ENCODE measurements at places on chromosomes 16 and 17. TPM values are rescaled to one million over a fixed set of nuclear protein-coding genes. Genes with fewer than 3 reads are reported as not detected.
A peak's percentile ranks its signal among the peaks of the same experiment; 100 is the strongest.

DNA sequence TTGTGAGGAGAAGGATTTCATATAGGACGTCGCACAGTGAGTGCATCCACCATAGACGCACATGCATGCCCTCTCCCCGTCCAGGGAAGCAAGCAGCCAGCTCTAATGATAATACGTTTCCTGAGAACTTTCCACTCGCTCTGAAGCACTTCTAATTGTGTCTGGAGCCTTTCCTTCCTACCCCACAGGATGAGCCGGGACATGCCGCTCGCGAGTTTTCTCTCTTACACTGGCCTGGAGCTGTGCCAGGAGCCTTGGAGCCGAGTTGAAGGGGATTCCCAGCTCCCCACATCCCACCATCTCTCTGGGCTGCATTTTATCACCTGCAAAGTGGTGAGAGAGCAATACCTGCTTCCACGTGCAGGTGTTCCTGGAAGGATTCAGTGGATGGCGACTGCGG is 368.1 kb downstream of the C16orf95 start:
- no peak overlapping the region for H3K4me3 ChIP-seq
- H3K4me1 ChIP-seq, result no peaks in the 10 kb centered on the region
- DNase-seq, result no peak
- H3K36me3 ChIP-seq, result no peaks in the 10 kb centered on the region
- H3K27ac ChIP-seq, result no peak overlapping the region

GRCh38 chr17:45410144-45411091 is 22.3 kb downstream of the ARHGAP27 start:
- peak; percentile 49 for DNase-seq
- no peaks in the 10 kb centered on the region for H3K4me1 ChIP-seq
- peak overlapping the region; percentile 50 for H3K27ac ChIP-seq
- no peaks in the 10 kb centered on the region for H3K27me3 ChIP-seq
- peak overlapping the region; percentile 25 for H3K4me3 ChIP-seq

The HOXB6 gene
- 0.18 TPM for total RNA-seq

GRCh38 chr16:88350922-88351321 is 31.8 kb upstream of the ZNF469 start:
- no peak overlapping the region for H3K4me3 ChIP-seq
- no peaks in the 10 kb centered on the region for H3K36me3 ChIP-seq
- H3K27me3 ChIP-seq, result no peaks in the 10 kb centered on the region

The NPIPA5 gene
- not detected for total RNA-seq

- no peak overlapping the region for H3K27ac ChIP-seq
- no peak for DNase-seq
- no peaks in the 10 kb centered on the region for H3K36me3 ChIP-seq
- no peaks in the 10 kb centered on the region for H3K27me3 ChIP-seq
- no peaks in the 10 kb centered on the region for H3K4me1 ChIP-seq
Measured at GRCh38 chr17:7072406-7072805, 7.6 kb downstream of the CLEC10A start.

The PAFAH1B1 gene
- total RNA-seq, result 69.9 TPM

The SLC38A8 gene
- total RNA-seq, result not detected

GRCh38 chr16:1300664-1301476 is 8.6 kb upstream of the UBE2I start:
- no peaks in the 10 kb centered on the region for H3K4me1 ChIP-seq
- H3K27ac ChIP-seq, result peak overlapping the region; percentile 63
- H3K4me3 ChIP-seq, result peak overlapping the region; percentile 46
- no peaks in the 10 kb centered on the region for H3K36me3 ChIP-seq
- peak; percentile 83 for DNase-seq

The ZFPM1 gene
- total RNA-seq, result 7.1 TPM

DNA sequence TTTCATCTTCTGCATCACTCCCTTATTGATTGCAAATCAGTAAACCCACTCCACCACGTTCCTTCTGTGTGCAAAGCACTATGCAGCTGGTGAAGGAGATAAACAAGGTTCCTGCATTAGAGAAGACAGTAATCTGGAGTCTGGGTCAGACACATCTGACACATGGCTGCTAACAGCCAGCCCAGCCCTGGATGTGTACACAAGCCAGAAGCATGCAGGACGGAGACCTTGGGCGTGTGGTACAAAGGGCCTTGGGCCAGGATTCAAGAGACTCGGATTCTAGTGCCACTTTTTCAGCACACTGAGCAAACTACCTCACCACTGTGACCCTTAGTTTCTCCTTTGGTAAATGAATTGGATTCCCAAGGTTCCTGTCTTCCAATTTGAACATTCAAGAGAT is 86.6 kb upstream of the DNAH9 start:
- no peaks in the 10 kb centered on the region for H3K36me3 ChIP-seq
- no peaks in the 10 kb centered on the region for H3K27me3 ChIP-seq
- H3K4me1 ChIP-seq, result no peaks in the 10 kb centered on the region
- DNase-seq, result peak; percentile 71
- no peak overlapping the region for H3K4me3 ChIP-seq

The ZG16B gene
- total RNA-seq, result not detected

GRCh38 chr17:69672924-69673323 is 258.4 kb downstream of the MAP2K6 start:
- no peak for DNase-seq
- no peaks in the 10 kb centered on the region for H3K36me3 ChIP-seq
- no peak overlapping the region for H3K27ac ChIP-seq
- H3K4me3 ChIP-seq, result no peak overlapping the region

DNA sequence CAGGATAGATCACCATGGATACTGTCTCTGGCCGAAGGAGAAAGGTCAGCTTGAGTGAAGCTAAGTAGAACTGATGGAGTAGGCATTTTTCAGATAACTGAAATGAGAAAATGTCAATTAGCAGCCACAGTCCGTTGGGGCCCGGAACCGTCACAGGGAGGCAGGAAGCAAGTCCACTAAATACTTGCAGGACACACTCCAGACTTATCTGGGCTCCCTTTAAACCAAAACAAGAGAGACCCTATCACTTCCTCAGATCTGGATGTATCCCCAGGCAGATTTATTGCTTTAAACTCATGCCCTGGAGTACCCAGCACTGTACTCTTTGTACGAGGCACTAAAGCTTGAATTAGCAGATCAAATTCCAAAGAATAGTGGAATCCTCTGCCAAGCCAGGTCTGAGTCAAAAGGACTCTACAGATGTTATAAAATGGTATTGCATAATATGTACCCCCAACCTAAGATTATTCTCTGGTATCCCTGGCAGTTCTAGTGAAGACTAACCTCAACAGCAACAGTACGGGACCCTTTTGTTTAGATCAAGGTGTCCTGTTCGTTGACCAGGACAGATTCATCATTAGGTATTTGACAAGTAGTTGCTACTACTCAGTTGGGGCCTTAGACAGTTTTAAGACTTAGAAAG is 8.1 kb downstream of the ZP2 start:
- no peak for DNase-seq
- H3K27me3 ChIP-seq, result no peaks in the 10 kb centered on the region
- no peaks in the 10 kb centered on the region for H3K36me3 ChIP-seq

DNA sequence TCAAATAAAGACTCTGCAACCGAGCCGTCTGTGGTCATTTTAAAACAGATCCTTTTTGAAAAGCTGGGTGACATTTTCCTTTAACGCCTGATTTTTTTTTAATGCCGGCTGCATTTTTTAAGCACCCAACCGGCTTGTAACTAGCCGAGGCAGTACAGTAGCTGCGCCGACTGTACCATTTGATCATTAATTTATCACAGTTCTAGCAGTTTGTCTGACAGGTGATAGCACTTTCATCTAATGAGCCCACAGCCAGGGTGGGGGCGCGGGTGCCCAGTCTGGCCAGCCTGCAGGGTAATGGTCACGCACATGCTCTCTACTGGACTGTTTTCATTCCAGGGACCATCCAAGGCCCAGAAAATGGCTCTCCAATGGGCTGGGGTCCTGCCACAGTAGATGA is 68.8 kb downstream of the IRX5 start:
- H3K27ac ChIP-seq, result no peak overlapping the region
- H3K4me3 ChIP-seq, result no peak overlapping the region
- no peaks in the 10 kb centered on the region for H3K4me1 ChIP-seq
- no peaks in the 10 kb centered on the region for H3K36me3 ChIP-seq
- H3K27me3 ChIP-seq, result no peaks in the 10 kb centered on the region

- no peaks in the 10 kb centered on the region for H3K4me1 ChIP-seq
- H3K27ac ChIP-seq, result no peak overlapping the region
- no peak overlapping the region for H3K4me3 ChIP-seq
- H3K36me3 ChIP-seq, result no peaks in the 10 kb centered on the region
- no peaks in the 10 kb centered on the region for H3K27me3 ChIP-seq
- no peak for DNase-seq
Measured at GRCh38 chr16:22694887-22695382, 119.0 kb upstream of the HS3ST2 start.

GRCh38 chr16:25155553-25156460 is 44.3 kb downstream of the LCMT1 start:
- H3K4me3 ChIP-seq, result no peak overlapping the region
- no peak overlapping the region for H3K27ac ChIP-seq
- no peaks in the 10 kb centered on the region for H3K27me3 ChIP-seq
- DNase-seq, result no peak
- no peaks in the 10 kb centered on the region for H3K4me1 ChIP-seq

DNA sequence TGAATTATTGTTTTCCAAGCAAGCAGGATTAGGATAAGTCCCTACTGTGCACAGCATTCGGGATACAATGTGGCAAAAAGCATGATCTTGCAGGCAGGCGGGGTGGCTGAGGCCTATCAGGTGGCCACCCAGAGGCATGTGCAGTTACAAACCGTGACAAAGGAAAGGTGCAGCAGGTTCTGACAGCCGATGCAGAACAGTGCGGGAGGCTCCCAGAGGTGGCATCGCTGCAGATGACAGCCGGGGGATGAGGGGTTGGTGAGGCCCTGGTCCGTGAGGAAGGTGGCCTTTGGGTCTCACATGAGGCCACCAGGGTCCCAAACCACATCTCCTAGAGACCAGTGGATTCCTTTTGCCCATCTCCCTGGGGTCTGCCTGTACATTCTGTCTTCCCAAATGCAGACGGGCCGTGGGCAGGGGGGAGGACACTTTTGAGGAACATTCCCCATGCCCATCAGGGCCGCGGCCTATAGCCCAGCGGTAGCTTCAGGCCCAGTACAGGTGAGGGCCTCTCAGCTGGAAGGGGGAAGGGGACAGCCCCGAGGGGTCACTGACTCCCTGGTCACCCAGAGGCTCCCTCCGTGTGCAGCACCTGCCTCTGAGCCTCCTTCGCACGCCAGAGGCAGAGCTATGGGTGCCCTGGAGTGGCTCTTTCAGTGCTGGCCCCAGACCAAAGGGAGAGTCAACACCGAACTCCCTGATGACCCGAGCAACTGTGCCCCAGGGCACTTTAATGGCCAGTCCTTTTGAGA is 85.1 kb downstream of the SOCS1 start:
- H3K27me3 ChIP-seq, result no peaks in the 10 kb centered on the region
- no peaks in the 10 kb centered on the region for H3K36me3 ChIP-seq

- H3K4me3 ChIP-seq, result no peak overlapping the region
- no peaks in the 10 kb centered on the region for H3K4me1 ChIP-seq
- H3K27ac ChIP-seq, result peak overlapping the region; percentile 93
- no peaks in the 10 kb centered on the region for H3K36me3 ChIP-seq
- H3K27me3 ChIP-seq, result no peaks in the 10 kb centered on the region
Measured at GRCh38 chr16:68740628-68741346, 3.7 kb downstream of the CDH1 start.

DNA sequence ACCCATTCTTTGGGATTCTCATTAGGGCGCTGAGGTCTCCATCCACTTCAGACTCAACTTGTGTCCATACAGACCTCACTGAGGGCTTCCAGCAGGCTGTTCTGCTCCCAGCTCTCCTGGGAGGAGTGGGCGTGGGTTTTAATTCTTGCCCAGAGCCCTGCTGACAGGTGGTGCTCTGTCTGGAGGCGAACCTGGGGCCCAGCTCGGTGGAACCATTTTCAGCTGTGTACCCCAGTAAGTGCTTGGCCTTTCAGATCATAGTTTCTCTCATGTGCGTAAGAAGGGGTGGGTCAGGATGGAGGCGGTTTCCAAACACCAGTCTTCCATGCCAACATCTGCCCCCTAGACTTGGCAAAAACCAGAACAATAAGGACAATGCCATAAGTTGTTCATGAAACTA is 21.4 kb upstream of the NKD1 start:
- peaks cover 11% of the 10 kb centered on the region for H3K4me1 ChIP-seq
- H3K4me3 ChIP-seq, result no peak overlapping the region
- no peak overlapping the region for H3K27ac ChIP-seq
- no peaks in the 10 kb centered on the region for H3K27me3 ChIP-seq
- H3K36me3 ChIP-seq, result no peaks in the 10 kb centered on the region

DNA sequence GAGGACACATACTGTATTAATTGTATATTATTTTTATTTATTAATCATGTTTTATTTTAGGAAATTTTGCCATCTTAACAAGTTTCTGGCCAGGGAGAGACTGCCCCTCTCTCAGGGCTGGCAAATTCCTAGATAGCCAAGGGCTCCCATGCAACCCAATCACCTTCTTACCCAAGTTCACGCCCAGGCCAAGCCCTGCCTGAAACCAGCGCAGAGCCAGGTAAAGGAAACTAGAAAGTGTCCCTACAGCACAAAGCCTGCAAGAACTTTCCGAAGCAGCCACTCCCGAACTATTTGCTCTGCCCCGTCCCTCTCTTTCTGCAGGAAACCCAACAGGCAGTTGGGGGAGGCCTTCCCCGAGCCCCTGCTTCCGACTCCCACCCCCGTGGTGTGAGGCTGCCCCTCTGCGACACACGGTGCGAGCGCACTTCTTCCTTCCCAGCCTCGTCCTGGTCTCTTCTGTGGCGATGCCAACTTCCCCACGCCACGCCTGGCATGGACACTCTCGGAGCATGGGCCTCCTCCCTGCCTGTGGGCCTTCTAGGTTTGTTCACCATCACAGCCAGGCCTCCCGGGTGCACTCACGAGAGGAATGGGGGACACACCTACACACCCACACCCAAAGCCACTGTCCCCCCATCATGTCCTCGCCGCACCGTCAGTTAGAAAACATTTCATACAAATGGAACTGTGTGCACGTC is 100.4 kb downstream of the ZNF778 start:
- H3K4me1 ChIP-seq, result peaks cover 30% of the 10 kb centered on the region
- DNase-seq, result no peak
- H3K36me3 ChIP-seq, result peaks cover 4% of the 10 kb centered on the region
- H3K27me3 ChIP-seq, result no peaks in the 10 kb centered on the region
- no peak overlapping the region for H3K27ac ChIP-seq

GRCh38 chr16:12757546-12757945 is 46.1 kb downstream of the CPPED1 start:
- no peaks in the 10 kb centered on the region for H3K27me3 ChIP-seq
- H3K27ac ChIP-seq, result peak overlapping the region; percentile 89
- H3K4me1 ChIP-seq, result peaks cover 41% of the 10 kb centered on the region
- no peaks in the 10 kb centered on the region for H3K36me3 ChIP-seq
- H3K4me3 ChIP-seq, result no peak overlapping the region

The CACNG5 gene
- total RNA-seq, result not detected

DNA sequence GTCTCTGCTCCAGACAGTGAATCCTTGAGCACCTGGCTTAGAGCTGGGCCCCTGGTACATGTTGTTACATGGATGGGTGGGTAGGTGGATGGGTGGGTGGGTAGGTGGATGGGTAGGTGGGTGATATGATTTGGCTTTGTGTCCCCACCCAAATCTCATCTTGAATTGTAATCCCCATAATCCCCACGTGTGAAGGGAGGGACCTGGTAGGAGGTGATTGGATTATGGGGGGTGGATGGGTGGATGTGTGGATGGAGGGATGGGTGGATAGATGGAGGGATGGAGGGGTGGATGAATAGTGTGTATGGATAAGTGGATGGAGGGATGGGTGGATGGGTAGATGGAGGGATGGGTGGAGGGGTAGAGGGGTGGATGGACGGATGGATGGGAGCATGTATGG is 26.6 kb upstream of the NPTX1 start:
- no peak for DNase-seq
- no peaks in the 10 kb centered on the region for H3K4me1 ChIP-seq
- H3K36me3 ChIP-seq, result no peaks in the 10 kb centered on the region
- H3K27me3 ChIP-seq, result no peaks in the 10 kb centered on the region
- H3K4me3 ChIP-seq, result no peak overlapping the region
